ENCODE measurements at places on chromosomes 16 and 17. TPM values are rescaled to one million over a fixed set of nuclear protein-coding genes. Genes with fewer than 3 reads are reported as not detected.
A peak's percentile ranks its signal among the peaks of the same experiment; 100 is the strongest.

GRCh38 chr16:84511831-84512230, 7.4 kb upstream of the MEAK7 start:
- DNase-seq = no peak

GRCh38 chr16:17211797-17212196, 259.0 kb downstream of the XYLT1 start:
- no peak for DNase-seq

DNA sequence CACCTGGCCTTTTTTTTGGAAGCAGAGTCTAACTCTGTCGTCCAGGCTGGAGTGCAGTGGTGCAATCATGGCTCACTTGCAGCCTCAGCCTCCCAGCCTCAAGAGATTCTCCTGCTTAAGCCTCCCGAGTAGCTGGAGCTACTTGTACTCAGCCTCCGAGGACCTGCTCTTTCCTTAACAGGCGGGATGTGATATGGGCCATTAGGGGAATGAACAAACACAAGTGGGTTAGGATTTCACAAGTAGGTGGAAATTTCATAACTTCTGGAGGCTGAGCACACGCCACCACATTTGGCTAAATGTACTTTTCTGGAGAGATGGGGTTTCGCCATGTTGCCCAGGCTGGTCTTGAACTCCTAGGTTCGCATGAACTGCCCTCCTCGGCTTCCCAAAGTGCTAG, 4.1 kb downstream of the PAM16 start:
- no peak for DNase-seq

- no peak for DNase-seq
Observed at GRCh38 chr16:19698480-19699465, 19.3 kb downstream of the KNOP1 start.

- DNase-seq = no peak
Observed at GRCh38 chr17:34265711-34266110, 4.3 kb upstream of the CCL7 start.

DNA sequence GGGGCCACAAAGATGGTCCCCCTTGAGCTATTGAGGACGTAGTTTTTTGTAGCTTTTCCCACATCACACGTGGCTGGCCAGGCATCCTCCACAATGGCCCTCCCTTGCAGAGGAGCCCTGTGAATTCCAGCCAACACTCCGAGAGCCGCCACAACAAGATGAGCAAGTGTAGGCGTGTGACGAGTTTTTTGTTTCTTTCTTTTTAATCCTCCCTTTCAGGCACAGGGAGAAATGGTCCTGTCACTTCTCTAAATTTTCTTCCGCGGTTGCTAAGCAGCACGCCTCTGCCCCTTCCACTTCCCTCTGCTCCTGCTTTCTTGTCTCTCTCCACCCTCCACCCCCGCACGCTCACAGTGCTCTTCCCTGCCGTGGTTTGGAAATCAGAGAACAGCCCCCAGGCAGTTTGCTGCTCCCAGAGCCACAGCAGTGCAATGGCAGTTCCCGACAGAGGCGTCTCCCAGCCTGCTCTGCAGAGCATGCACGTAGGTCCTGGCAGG, 68.0 kb upstream of the MRTFB start:
- DNase-seq = peak; percentile 65

GRCh38 chr16:1420111-1420539, 422 bp downstream of the UQCC4 start:
- DNase-seq = no peak

DNA sequence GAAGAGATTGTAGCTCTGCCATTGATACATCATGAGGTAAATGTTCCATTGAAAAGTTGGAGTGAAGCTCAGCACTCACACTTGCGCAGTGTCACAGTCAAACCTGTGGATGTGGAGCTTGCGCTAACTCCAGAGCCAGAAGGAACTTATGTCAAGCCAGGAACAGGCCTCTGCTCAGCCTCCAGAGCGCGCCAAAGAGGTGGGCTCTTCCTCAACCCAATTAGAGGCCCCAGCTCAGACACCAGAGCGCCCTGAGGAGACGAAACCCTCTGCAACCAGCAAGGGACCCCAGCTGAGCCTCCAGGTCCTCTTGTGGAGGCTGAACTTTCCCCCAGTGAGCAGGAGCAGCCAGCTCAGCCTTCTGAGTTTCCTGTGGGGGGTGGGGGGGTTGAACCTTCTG, 61.5 kb upstream of the FBXO47 start:
- no peak for DNase-seq

GRCh38 chr17:82912484-82913089, 72.8 kb upstream of the ZNF750 start:
- DNase-seq = no peak

- no peak for DNase-seq
Observed at GRCh38 chr16:47848421-47849109, 307.2 kb downstream of the ABCC12 start.

- no peak for DNase-seq
Observed at GRCh38 chr17:75909812-75910274, 5.2 kb upstream of the MRPL38 start.

- DNase-seq = no peak
Observed at GRCh38 chr16:49543631-49543946, 170.0 kb downstream of the C16orf78 start.

DNA sequence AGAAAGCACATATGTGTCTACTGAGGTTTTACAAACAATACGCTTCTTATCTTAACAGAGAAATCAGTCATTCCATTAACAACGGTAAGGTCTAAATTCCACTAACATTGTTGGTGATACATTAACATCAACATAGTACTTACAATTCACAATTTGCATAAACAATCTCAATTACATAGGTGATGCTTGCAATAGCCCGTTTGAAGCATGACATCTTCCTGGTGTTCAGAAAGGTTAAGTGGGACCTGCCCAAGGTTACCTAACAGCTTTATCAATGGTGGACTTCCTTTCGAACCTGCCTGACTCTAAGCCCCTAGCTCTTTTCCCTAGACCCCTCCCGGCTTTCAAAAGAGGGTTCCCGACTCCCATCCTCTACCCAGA, 699 bp downstream of the FAM222B start:
- DNase-seq = no peak

- no peak for DNase-seq
Observed at GRCh38 chr17:33016920-33017319, 25.3 kb downstream of the SPACA3 start.

DNA sequence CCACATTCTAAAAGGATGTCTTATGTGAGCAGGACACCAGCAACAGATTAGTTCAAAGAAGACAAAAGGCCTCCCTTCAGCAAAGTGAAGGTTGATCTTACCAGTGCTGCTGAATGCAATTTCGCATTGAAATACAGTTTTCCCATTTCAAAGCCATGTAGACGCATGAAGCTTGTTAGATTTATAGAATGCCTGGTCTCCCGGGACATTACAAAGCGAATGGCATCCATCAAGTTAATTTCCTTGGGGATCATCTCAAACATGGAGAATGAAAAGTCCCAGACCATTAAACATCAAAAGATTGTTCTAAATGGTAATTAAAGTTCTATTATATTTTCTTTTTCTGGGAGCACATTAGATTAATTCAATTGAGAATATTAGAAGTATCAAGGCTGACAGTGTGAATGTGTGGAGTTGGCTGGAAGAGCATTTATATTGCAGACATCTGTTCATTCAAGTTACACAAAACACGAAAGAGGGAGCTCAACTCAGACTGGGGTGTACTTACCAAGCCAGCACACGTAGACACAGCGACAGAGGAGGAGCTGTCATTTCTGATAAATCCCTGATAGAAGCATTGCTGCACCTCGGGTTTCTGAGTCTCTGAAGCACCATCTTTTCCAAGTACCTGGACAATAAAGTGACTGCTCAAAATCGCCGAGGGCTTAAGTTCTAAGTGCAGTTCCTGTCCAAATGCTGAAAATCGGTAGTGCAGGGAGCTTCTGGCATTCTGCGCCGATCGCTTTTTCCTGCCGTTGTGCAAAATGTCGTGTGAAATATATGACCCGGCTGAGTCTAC, 3.8 kb downstream of the ADAMTS18 start:
- no peak for DNase-seq

DNA sequence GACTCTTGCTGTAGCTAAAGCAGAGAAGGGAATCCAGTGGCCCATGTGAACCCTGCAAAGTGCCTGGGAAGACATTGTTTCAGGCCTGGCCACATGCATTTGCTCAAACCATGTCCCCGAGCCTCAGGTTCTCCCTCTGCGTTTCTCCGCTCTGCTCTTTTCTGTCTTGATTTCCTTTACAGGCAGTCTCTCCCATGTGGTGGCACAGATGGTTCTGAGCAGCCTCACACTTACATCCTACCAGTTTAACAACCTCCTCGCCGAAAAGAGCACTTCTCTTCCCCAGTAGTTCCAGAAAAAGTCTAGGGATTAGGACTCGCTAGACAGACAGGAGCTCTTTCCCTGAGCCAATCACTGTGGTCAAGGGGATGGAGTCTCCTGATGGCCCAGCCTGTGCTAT, 28.3 kb upstream of the MYH10 start:
- DNase-seq = no peak

DNA sequence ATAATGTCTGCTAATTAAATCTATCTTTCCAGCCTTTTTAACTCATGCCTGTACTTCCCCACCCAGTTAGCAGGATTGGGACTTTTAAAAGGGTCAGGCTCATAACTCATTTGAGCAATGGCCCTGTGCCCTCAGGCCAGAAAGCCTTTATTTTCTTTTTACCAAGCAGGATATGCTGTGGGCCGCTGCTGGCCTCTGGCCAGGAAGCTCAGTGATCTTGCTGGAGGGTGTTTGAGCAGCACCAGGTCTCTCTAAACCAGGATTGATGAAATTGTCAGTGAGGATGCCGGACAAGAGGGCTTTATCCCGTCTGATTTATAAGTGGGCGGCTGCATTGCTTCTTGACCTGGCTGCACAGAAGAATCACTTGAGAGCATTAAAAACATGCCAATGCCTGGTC, 187.8 kb downstream of the RAB11FIP4 start:
- no peak for DNase-seq

DNA sequence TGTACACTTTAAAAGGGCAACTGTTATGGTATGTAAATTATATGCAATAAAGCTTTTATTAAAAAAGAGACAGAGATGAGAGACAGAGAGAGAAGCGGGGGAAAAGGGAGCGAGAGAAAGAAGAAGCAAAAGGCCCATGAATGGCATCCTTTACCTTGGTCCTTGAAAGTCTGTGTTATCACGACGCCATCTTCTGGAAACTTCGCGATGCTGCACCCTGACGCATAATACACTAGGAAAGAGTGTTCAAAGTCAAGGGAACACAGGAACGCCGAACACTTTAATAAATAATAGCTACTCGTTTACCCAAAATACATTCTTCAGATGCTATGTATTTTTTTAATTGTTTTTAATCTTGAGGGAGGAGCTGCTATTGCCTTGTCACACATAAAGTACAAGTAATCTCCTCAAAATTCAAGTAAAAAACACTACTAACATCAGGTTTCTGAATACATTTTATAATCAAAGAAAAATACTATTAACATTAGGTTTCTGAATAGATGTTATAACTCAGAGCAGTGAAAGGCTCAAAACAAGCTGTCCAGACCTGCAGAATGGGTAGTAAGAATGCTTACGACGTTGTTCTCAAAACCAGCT, 23.0 kb upstream of the SLC38A8 start:
- peak; percentile 65 for DNase-seq

- DNase-seq = no peak
Observed at GRCh38 chr17:34979650-34980352, 511 bp upstream of the LIG3 start.

- DNase-seq = no peak
Observed at GRCh38 chr17:75124041-75124818, 7.3 kb downstream of the NT5C start.

- no peak for DNase-seq
Observed at GRCh38 chr17:3006801-3007200, 56.6 kb downstream of the OR1D5 start.

DNA sequence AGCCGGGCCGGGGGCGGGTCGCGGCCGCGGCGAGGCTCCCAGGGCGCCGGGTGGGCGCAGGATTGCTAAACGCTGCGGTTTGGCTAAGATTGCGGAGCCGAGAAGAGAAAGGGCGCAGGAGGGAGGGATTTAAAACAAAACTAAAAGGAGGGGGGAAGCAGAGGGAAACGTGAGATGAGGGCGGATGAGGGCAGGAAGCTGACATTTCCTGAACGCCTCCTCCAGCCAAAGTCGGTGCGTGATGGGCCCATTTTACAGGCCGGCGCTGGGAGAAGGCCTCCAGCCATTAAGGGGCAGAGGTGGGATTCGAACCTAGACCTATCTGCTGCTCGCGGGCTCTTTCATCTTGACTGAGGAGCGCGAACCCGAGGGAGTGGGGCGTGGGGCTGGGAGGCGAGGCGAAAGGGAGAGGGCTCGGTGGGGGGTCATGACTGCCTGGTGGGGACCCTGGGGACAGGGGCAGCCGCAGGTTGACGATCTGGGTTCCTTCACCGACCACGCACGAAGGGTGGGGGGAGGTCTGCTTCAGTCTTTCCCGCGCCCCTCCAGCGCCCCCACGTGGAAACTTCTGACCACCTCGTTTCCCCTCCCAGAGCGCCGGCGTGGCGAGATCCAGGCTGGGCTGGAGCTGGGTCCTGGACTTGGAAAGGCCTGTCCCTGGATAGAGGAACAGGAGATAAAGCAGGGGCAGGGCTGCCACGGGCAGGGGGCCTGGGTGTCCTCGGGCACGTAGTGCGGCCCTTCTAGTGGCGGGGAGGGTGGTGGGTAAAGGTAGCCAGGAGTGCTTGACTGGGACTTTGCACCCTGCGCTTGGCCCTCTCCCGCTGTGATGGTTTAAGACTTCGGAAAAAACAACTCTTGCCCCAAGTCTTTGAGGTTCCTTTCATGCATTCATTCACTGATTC, 3.8 kb upstream of the TAC4 start:
- DNase-seq = peak; percentile 80

GRCh38 chr16:54120846-54121480, 165.6 kb downstream of the IRX3 start:
- DNase-seq = no peak

- no peak for DNase-seq
Observed at GRCh38 chr17:54749157-54749556, 151.5 kb upstream of the TOM1L1 start.

- no peak for DNase-seq
Observed at GRCh38 chr16:85350146-85350728, 238.0 kb upstream of the CIBAR2 start.

Gene RNF222
- total RNA-seq = not detected

Gene PRSS33
- total RNA-seq = 0.39 TPM

Gene NOXO1
- 0.63 TPM for total RNA-seq

Gene OR1D5
- total RNA-seq = not detected

Gene KRT40
- not detected for total RNA-seq

Gene GCGR
- not detected for total RNA-seq

Gene RMI2
- total RNA-seq = 41.9 TPM

Gene TBC1D3C
- total RNA-seq = not detected

Gene HOXB5
- total RNA-seq = 2.3 TPM

Gene LGALS9
- total RNA-seq = 2.1 TPM
